ENCODE measurements at places on chromosomes 16 and 17. TPM values are rescaled to one million over a fixed set of nuclear protein-coding genes. Genes with fewer than 3 reads are reported as not detected.
A peak's percentile ranks its signal among the peaks of the same experiment; 100 is the strongest.

GRCh38 chr17:69898601-69899000, 176.4 kb upstream of the KCNJ16 start:
- H3K4me1 ChIP-seq: no peaks in the 10 kb centered on the region
- H3K4me3 ChIP-seq: no peak overlapping the region
- no peaks in the 10 kb centered on the region for H3K27me3 ChIP-seq
- no peaks in the 10 kb centered on the region for H3K36me3 ChIP-seq
- DNase-seq: no peak
- H3K27ac ChIP-seq: no peak overlapping the region

DNA sequence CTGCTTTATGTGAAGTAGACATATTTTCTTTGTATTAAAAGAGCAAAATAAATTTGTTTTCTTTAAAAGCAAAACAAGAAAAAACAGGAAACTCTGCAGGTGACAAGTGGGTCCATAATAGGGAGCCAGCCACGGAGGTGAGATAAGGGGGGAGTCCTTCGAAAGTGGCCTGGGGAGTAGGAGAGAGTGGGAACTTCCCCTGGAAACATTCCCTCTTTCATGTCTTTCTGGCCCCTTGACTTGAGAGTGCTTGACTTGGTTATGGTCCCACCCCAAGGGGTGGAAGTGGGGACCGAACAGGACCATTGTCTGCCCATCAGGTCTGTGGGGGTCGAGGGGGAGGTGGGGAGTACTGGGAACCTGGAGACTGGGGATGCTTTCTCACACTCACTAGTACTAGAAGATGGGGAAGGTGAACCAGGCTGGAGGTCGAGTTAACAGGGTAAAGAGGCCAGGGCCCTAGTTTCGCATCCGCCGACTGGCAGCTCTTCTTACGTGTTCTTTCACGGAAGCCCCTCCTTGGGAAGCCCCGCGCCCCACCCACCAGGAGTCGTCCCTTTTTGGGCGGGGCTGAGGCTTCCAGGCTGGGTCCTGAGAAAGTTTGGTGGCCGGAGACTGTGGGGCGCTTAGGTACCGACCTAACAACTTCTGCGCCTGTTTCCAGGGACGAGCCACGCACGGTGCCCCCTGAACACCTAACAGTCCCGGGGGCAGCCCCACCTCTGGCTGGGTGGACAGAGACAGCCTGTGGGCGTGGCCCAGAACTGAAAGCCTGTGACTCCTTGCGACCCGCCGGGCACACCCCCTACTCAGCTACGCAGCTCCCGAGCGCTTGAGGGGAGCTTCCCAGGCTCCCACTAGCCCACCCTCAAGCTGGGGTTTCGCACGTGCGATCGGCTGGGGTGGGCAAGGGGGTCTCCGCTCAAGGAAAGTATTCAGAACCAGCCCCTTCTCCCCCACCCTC, 790 bp downstream of the TRADD start:
- no peaks in the 10 kb centered on the region for H3K36me3 ChIP-seq
- no peak for DNase-seq
- peak overlapping the region; percentile 79 for H3K4me3 ChIP-seq

GRCh38 chr17:32470405-32471167, 16.2 kb upstream of the CDK5R1 start:
- H3K4me1 ChIP-seq: no peaks in the 10 kb centered on the region
- no peak for DNase-seq
- no peak overlapping the region for H3K27ac ChIP-seq
- no peak overlapping the region for H3K4me3 ChIP-seq
- peaks cover 4% of the 10 kb centered on the region for H3K27me3 ChIP-seq

DNA sequence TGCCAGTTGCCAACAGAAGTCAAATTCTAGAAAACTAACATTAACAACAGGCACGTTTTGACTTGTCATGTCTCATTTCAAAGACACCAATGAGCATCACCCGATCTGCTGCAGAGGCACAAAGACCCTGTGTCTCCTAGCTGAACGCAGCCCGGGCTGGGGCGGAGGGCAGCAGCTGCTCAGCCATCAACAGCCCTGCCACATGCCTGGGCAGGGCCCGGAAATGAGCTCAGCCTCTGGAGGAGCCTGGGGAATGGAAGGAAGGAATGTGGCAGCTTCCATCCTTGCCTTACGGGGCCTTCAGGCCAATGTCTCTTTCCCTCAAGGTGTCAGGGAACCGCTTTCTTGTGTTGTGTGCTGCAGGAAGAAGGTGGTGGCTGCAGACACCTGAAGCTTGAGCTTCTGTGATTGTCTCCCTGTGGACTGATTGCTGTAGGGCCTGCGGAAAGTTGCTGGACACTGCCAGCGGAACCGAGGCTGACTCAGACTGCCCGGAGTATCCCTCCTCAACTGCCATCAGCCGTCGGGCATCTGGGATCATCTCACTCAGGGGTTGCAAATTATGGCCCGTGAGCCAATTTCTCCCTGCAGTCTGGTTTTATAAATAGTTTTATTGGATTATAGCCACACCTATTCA, 7.3 kb downstream of the CDH13 start:
- peaks cover 38% of the 10 kb centered on the region for H3K4me1 ChIP-seq
- peaks cover 8% of the 10 kb centered on the region for H3K27me3 ChIP-seq
- no peaks in the 10 kb centered on the region for H3K36me3 ChIP-seq

DNA sequence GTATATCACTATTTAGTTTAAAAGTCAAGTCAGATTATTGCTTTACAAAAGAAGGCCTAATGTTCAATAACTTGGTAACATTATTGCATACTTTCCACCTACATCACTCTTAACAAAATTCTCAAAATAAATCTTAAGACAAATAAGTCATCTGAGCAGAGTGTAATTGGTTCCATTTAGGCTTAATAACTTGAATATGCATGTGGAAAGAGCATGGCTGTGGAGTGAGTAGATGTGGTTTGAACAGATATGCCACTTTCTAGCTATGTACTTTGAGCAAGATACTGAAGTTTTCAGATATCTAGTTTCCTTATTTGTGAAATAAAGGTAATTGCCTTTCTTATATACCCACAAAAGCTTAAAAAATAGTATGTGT, 6.7 kb upstream of the EVI2A start:
- H3K36me3 ChIP-seq: peaks cover 5% of the 10 kb centered on the region
- DNase-seq: no peak
- no peak overlapping the region for H3K27ac ChIP-seq
- H3K27me3 ChIP-seq: peaks cover 1% of the 10 kb centered on the region
- no peak overlapping the region for H3K4me3 ChIP-seq
- H3K4me1 ChIP-seq: no peaks in the 10 kb centered on the region

- H3K4me1 ChIP-seq: peaks cover 12% of the 10 kb centered on the region
- H3K36me3 ChIP-seq: no peaks in the 10 kb centered on the region
- no peak for DNase-seq
- no peak overlapping the region for H3K27ac ChIP-seq
- no peak overlapping the region for H3K4me3 ChIP-seq
Observed at GRCh38 chr16:14106457-14106856, 35.3 kb downstream of the MRTFB start.

HSD17B1 gene
- total RNA-seq: 4.1 TPM

DYNLRB2 gene
- not detected for total RNA-seq

ITGAX gene
- not detected for total RNA-seq
